ENCODE measurements at places on chromosomes 7 and 10.

GRCh38 chr10:112247791-112248190, 35.4 kb upstream of the TECTB start:
- DNase-seq, result no peak

- DNase-seq, result peak; percentile 30
Measured at GRCh38 chr7:24965831-24966708, 13.9 kb downstream of the OSBPL3 start.

- DNase-seq, result no peak
Measured at GRCh38 chr10:63713191-63714144, 192.3 kb downstream of the REEP3 start.

DNA sequence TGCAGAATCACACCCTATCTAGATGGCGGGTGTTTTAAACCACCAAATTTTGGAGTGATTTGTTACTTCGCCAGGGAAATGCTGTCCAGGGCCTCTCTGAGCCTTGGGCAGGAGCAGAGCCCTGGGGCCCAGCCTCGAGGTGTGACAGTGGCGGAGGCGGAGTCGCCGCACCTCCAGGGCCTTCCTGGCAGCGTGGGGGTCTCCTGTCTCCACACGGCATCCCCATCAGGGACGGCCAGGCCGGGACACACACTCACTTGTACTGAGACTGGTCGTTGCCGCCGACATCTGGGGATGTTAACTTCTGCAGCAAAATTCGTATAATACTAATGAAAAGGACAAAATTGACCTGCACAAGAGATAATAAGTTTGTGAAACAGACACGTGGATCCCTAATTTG, 110.7 kb downstream of the VIPR2 start:
- no peak for DNase-seq

GRCh38 chr7:69599286-69599954, 1.1 kb downstream of the AUTS2 start:
- DNase-seq, result no peak

DNA sequence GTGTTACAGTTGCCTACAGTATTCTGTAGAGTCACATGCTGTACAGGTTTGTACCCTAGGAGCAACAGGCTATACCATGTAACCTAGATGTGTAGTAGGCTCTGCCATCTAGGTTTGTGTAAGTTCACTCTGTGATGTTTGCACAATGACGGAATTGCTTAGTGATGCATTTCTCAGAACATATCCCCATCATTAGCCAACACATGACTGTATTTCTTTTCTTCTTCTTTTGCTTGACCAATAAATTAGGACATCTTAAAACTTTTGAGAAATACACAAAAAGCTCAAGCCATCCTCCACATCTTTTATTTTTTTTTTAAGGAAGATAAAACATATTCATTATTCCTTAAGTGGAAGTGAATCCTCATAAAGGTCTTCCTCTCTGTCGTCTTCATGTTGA, 5.4 kb upstream of the PFKFB3 start:
- DNase-seq, result no peak

DNA sequence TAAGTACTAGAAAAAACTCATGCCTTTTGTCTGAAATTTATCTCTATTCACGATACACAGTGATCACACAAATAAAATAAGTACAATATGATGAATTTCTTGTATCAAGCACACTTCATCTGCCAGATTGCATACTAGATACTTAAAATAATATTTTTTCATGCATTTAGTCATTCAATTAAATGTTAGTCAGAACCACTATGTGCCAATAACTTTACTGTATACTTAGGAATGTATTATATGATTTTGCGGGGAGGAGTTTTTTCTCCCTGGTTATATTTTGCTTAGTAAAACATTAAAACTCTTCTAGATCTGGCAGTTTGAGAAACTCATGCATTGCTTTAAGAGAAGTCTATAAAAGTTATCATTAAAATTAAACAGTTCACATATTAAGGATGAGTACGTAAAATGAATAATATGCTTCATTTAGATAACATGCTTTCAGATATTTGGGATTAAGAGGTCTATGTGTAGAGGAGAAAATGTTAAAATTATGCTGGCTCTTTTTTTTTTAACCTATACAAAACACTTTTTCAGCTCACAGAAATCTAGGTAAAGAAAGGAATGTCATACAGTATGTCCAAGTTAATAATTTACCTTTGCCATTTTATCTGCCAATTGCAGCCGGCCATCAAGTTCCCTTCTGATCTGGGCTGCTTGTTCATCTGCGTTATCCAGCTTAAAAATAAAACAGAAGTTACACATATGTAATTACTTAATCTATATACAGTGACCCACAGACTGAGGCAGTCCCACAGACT, 70.1 kb downstream of the RNF133 start:
- no peak for DNase-seq

GRCh38 chr10:100510533-100511308, 8.9 kb downstream of the SEC31B start:
- DNase-seq, result peak; percentile 50

DNA sequence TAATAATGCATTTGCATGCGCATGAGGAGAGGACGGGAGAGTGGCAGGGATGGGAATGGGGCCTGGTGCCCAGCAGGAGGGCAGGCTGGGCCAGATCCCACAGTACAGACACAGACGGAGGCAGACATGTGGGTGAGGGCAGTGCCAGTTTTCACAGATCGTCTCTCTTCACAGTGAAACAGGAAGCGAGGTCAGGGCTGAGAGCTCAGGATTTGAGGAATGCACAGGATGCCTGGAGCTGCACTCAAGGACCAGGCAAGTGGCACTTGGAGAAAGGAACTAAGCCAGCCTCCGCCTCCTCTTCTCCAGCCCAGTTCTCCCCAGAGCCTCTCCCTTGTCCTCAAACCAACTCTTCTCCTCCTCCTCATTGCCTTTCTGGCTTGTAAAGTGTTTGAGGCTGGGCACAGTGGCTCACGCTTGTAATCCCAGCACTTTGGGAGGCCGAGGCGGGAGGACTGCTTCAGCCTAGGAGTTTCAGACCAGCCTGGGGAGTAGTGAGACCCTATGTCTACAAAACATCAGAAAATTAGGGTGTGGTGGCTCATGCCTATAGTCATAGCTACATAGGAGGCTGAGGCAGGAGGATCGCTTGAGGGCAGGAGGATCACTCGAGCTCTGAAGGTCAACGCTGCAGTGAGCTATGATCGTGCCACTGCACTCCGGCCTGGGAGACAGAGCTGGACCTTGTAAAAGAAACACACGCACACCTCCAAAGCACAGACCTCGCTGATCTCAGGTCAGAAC, 115.2 kb downstream of the HIP1 start:
- no peak for DNase-seq

DNA sequence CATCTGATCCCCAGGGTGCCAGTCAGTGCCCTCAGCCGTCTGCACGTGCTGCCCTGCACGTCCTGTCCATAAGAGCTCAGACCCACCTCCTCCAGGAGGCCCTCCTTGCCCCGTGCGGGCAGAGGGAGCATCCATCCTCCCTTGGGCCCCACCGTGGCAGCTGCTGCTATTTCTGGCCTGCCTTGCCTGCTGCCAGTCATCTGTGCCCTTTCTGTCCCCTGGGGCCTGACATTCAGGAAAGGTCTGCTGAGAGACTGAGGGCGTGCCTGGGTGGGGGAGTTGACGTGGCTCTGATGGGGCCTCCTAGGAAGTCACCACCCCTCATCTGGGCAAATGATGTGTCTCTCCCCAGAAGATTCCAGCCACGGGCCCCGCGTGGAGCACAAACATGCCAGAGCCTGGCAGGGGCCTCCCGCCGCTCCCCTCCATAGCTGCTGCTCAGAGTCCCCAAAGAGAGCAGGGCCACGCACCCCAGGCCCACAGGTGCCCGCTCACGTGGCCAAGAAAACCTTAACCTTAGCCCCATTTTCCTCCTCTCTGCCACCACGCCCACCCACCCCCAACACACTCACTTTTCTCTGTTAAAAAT, 21.8 kb downstream of the DPYSL4 start:
- no peak for DNase-seq

DNA sequence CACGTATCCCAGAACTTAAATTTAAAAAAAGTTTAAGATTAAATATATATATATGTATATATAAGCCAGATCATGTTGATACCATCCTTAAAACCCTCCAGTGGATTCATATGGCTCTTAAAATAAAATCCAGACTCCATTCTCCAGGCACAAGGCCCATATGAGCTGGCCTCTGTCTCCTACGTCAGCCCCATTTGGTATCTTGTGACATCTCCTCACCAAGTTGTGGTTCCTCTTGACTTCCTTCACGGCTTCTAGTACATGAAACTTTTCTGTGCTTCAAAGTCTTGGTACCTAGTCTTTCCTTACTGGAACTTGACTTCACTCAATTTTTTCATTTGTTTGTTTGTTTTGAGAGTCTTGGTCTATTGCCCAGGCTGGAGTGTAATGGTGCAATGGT, 61.3 kb downstream of the PRLHR start:
- DNase-seq, result no peak

- no peak for DNase-seq
Measured at GRCh38 chr7:91054374-91054773, 209.9 kb upstream of the FZD1 start.

DNA sequence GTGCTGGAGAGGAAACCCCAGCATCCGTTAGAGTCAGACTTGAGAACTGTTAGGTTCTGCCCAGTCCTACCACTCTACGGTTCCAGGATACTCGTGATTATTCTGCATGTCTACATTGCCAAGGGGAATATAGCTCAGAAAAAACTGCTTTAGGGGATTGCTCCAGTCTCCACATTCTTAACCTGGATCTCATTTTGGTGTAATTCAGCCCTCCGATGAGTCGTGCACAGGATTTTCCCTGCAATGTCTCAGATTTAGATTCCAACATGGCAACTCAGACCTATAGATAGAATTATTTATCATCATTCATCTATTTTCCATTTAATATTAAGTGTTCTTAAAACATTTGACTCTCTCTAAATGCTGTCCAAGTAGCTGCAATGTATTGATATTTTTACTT, 121.1 kb upstream of the ZEB1 start:
- DNase-seq, result no peak

DNA sequence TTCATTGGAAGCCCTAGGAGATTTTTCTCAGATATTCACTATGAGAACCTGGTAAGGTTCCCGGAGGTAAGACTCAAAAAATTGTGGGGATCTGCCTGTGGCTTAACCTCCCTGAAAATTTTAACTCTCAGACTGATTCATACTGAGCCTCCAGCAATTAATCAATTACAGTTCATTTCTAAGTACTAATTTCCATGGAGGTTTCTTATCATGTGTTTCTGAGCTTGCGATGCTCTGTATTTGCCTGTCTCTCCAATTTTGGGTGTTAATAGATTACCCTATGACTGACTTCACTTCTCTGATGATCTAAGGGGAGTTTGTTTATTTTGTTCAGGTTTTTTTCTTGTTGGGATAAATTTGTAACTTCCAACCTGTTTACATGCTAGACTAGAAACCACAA, 215.4 kb upstream of the TMEM196 start:
- DNase-seq, result no peak

DNA sequence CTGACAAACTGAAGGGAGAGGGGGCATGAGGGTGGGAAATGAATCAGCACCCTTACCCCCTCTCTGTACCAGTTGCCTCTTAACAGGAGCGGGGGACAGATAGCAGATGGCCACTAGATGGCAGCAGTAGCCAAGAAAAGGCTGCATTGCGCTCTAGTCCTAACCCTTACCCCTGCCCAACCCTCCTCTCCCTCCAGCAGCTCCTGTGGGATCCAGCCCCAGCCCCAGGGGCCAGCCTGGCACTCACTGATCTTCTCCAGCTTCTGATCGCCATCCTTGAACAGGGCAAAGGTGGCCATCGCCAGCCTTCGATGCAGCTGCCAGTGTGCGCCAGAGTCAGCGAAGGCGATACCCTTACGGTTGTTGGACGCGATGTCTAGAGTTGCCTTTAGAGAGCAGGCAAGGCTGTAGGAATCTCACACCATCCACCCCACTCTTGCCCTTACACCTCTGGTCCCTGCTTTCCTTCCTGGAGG, 2.2 kb downstream of the CYP17A1 start:
- DNase-seq, result peak; percentile 54

DNA sequence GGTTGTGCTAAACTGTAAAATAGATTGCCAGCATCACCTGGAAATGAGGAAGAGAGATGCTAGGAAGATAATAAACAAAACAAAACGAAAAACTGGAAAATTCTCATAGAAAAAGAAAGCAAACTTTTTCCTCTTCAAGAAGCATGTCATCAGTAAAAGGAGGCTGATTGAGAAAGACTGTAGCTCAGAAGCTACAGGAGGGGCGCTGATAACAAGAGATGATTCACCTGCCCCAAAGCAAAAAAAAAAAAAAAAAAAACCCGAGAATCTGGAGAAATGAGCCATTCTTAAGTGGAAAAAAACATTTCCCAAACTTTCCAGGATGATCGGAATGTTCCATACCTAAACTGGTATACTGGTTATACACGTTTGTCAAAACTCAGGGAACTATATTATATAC, 130.5 kb upstream of the C1QL3 start:
- DNase-seq, result no peak

GRCh38 chr7:131606346-131607290, 50.2 kb upstream of the PODXL start:
- DNase-seq, result no peak

DNA sequence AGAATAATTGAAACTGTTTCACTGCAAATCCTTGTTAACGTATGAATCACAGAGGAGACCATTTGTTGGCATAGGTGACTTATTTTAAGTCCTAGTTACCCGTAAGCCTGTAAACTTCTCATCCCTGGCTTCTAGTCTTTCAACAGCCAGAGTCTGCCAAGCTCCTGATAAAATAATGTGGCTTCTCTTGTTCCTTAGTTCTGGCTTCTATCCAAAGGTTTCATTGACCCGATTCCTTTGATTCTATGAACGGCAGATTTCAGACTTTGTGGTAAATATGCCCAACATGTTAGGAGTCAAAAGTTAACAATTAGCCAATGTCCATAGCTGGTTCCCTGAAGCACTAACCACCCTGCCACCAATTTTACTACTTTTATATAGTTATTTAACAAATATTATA, 23.3 kb downstream of the DNAH11 start:
- no peak for DNase-seq

- no peak for DNase-seq
Measured at GRCh38 chr7:85620936-85621685, 434.3 kb upstream of the SEMA3D start.

DNA sequence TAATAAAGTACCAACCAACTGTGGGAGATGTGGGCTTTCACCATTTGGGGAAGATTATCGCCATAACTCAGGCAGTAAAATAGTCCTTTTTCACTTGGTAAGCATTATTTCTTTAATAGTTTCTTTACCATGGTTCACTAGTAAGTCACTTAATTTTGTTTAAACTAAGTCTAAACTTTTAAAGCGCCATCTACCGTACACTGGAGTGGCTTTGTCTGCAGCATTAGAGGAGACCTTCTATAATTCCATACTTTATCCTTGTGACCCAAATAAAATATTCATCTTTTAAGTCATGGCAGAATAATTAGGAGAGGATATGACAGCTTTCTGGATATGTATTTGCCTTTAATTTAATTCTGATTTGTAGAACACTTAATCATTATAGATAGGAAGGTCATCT, 468.0 kb downstream of the MAGI2 start:
- DNase-seq, result no peak

GRCh38 chr10:131645756-131646155, 255.1 kb upstream of the PPP2R2D start:
- no peak for DNase-seq

DNA sequence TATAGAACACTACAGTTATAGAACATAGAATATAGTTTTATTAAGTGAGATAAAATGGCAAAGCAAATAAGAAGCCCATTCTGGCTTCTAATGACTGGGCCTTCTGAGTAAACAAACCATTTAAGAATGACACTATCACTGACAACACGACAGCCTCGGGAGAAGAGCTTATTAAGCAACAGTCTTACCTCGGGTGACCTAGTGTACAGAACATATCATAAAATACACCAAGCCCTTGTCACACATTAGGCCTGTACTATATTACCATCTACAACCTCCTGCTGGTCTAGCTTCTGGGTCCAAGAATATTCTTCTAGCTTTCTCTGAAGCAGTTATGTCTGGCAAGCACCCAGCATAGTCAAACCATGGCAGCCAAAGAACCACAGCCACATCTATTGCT, 32.0 kb downstream of the CCDC186 start:
- no peak for DNase-seq
